ENCODE measurements at places on chromosomes 5 and 9. TPM values are rescaled to one million over a fixed set of nuclear protein-coding genes. Genes with fewer than 3 reads are reported as not detected.

GRCh38 chr5:141965071-141965470, 3.8 kb upstream of the RNF14 start:
- no peak for DNase-seq

DNA sequence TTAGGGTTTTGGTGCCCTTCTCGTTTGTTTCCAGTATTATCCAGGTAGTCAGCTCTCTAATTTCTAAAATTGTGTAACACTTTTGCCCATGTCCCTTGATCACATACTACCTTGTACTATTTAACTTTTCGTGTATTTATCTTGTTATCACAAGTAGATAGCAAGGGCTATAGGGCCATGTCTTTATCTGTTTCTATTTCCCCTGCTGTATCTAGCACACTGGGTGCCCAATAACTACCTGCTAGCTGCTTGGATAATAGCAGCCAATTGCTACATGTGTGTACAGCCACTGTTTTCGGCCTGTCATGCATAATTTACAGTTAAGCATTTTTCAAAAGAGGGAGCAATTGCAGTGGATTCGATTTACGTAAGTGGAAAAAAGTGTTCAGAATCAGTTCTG, 64.8 kb upstream of the TNFAIP8 start:
- DNase-seq: no peak

DNA sequence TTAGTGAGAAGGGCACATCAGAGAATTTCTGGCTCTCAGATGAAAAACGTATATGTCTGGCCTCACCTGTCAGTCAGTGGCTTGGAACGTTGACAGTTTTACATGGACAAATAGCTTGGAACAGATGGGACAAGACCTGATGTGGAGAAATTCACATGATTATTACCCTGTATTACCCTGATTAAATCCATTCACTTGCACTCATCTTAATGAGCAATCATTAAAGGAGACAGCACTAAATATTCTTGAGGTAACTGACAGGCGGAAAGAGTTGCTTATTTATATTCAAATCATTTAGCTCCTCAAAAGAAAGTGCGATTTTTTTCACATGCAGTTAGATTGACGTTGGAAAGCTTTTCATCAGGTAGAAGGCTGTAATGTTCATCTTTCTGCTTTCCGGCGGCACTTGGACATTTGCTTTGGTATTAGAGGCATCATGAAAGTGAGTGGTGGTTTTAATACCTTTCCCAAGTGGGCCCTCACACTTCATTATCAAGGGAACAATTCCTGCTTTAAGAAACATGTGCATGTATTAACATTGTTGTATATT, 11.7 kb upstream of the TAS2R1 start:
- no peak for DNase-seq

- DNase-seq: no peak
Measured at GRCh38 chr9:137785704-137786161, 91.8 kb upstream of the CACNA1B start.

The TCF7 gene
- 1.1 TPM for total RNA-seq

The SCGB3A2 gene
- not detected for total RNA-seq

The LCN9 gene
- total RNA-seq: not detected

All from fibroblast of the aortic adventitia (primary cell).